ENCODE measurements at places on chromosomes 16 and 17.

- no peak for DNase-seq
These were observed 41.9 kb upstream of the NSRP1 start for GRCh38 chr17:30074730-30075129.

DNA sequence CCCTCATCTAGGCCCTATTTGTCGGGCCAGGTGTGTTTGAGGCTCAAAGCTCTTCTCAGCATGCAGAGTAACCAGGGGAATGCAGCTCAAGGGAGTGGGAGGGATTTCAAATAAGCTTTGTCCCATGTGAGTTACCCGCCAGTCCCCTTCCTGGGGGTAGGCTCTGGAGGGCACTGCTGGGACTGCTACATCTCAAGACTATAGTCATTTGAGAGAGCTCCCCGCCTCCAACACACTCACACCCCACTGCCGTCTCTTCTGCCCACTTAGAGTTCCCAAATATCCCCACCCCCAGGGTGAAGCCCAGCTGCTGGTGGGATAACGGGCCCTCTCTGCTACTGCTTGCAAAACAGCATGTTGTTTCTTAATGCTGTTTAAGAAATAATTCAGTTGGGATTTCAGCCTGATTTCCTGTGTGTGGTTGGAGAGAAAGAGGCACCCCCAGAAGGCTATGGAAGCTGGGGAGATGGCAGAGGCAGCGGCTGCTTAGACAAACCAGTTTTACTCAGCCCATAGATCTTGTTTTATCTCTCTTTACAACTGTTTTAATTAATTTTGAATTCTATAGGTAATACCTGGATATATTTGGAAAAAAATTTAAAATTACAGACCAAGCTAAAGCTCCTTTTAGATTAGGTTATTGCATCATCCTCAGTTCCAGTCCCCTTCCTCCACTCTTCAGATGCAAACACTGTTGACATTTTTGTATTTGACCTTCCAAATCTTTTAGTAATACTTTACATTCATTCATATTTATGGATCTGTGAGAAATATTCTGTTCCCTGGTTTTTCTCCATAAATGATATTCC lies 4.1 kb upstream of the MPO start:
- DNase-seq: no peak

- DNase-seq: no peak
These were observed 125.9 kb downstream of the OR1D5 start for GRCh38 chr17:2937331-2938003.

- no peak for DNase-seq
These were observed 124.9 kb upstream of the KCNJ16 start for GRCh38 chr17:69949973-69950695.

DNA sequence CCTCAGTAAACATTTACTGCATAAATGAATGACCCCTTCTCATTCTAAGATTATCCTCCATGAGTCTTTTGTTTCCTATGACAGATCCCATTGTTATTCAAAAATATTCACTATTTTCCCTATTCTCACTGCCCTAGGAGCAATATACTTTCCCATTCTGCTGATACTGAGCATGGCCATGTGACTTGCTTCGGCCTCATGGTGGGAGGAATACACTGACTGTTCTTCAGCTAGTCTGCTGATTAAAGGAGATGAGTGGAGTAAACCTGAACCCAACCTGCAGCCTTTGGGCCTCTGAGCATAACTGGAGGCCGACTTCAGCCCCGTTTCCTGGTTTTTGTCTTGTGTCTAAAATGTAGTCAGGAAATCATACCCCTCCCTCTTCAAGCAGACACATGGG lies 531.8 kb upstream of the SALL1 start:
- no peak for DNase-seq

DNA sequence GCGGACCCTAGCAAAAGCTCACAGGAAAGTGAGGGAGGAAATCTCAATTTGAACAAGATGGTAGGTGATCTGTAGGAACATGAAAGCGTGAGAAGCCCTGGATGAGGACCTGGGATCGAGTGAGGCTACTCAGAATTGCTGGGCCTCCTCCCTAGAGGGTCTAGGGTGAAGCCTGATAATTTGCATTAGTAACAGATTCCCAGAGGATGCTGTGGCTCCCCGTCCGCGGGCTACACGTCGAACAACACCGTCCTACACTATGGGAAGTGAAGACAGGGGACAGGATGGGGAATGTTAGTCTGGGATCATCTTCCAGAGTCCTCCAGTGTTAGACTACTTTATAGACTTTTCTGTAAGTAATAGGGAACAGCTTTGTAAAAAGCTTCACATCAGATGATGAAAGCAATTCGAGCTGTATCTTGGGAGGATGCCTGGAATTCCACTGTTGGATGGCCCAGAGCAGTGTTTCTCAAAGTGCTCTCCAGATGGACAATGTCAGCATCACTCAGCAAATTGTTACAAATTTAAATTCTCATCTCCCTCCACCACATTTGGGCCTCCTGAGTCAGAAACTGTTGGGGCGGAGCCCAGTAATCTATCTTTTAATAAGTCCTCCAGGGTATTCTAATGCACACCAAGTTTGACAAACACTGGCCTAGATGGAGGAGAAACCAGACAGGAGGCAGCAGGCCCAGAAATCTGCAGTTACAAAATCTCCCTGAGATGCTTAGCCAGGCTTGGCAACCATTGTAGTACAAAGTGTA lies 6.5 kb downstream of the FNDC8 start:
- DNase-seq: no peak

GRCh38 chr16:4837733-4838501 lies 9.2 kb downstream of the GLYR1 start:
- no peak for DNase-seq

DNA sequence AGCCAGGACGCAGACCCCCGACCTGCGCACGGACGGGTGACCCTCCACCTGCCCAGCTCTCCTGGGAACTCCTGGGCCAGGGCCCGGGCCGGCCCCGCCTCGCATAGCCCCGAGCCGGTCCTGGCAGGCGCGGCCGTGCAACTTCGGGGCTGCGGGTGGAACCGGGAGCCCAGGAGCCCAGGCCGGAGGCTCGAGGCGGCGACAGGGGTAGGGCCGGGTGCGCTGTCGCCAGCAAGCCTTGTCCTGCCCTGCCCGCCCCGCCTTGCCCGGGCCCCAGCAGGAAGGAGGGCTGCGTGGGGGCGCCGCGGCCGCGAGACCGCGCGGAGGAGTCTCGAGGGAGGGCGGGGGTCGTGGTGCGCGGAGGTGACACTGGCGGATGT lies 408 bp downstream of the LMF1 start:
- DNase-seq: no peak

GRCh38 chr16:19108409-19109287 lies 5.1 kb upstream of the ITPRIPL2 start:
- no peak for DNase-seq

GRCh38 chr17:39513309-39513708 lies 52.0 kb downstream of the CDK12 start:
- no peak for DNase-seq

DNA sequence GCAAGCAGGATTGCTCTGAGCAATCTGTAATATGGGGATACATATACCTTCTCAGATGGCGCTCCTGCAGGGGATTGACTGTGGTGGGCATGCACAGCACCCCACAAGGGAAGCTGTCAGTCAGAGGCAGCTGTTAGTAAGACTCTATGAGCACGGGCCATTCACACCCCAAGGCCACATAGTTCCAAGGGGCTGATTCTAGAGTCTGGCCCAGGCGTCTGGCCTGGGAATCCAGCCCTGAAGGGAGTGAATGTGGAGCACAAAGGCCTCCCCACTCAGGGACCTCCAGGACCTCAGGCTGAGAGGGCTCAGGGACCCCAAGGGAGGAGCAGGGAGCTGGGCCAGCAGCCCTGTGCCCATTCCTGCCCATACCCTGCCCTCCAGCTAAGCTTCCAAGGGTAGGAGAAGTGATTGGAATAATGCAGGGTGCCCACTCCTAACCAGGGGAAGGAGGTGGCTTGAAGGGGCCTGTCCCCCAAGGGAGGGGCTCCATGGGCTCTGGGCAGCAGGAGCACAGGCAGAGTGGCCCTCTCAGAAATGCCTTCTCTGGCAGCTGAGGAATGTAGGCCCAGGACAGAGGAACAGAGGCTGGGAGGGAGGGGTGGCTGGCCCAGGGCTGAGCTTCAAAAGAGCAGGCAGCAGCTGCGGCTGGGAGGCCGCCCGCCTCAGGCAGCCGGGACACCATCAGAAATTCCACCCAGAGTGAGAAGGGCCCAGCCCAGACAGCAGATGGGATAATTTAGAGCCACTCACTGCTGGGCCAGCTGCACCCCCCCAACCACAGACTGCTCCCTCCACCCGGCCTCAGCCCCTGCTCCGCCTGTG lies 48.9 kb upstream of the MRPS23 start:
- DNase-seq: no peak

GRCh38 chr17:42273474-42274252 lies 2.5 kb downstream of the STAT5B start:
- no peak for DNase-seq

DNA sequence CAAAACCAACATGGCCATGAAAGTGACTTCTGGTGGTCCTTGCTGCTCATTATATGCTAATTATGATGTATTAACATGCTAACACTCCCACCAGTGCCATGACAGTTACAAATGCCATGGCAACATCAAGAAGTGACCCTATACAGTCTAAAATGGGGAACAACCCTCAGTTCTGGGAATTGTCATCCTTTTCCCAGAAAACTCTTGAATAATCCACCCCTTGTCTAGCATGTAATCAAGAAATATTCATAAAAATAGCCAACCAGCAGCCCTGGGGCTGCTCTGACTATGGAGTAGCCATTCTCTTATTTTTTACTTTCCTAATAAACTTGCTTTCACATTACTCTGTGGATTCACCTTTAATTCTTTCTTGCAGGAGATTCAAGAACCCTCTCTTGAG lies 35.9 kb downstream of the DNAJA2 start:
- no peak for DNase-seq

DNA sequence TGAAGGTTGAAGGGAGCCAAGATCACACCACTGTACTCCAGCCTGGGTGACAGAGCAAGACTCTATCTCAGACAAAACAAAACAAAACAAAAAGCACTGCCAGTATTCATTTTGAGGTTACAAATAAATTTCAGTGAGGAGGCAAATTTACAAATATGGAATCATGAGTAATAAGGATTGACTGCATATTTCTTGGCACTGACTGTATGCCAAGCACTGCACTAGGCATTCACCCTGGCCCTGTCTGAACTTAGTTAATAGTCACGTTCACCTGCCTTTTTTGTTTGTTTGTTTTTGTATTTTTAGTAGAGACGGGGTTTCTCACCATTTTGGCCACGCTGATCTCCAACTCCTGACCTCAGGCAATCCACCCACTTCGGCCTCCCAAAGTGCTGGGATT lies 5.1 kb downstream of the LDAF1 start:
- DNase-seq: no peak

- no peak for DNase-seq
These were observed 32.4 kb downstream of the SMYD4 start for GRCh38 chr17:1797323-1797722.

- no peak for DNase-seq
These were observed 21.9 kb upstream of the NXPH3 start for GRCh38 chr17:49553676-49554335.

DNA sequence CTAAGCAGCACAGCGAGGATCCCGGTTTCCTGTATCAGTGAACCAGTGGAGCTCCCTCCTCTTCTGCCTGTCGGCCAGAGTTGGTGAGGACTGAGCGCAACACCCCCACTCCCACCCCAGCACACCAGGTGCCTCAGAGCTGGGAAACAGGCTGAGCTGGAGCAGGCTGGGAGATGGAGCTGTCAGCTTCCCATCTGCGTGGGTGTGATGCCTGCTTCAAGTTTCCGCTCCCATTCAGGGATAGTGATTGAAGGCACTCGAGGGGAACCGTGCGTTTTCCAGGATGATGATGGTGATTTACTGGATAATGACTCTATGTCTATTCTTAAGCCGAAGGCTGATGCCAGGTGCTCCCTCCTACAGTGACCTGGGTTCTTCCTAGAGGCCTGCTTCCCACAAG lies 144.5 kb downstream of the TMEM132E start:
- no peak for DNase-seq

- DNase-seq: no peak
These were observed 40.9 kb downstream of the LAT start for GRCh38 chr16:29025735-29026134.

DNA sequence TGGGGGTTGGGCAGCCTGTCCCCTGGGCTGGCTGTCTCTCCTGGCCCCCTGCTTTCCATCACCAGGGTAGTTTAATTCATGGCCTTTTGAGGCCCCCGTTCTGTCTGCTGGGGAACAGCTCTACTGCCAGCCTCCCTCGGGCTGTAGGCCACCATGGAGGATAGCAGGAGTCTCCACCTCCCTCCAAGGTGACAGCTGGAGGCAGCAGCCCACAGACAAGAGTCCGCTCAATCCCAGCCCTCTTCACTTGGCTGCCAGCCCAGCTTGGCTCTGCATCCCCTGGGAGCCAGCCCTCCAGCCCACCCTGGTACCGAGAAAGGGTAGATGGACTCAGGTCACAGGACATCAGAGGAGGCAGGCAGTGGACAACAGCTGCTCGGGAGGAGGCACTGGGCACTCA lies 194.6 kb upstream of the SDK2 start:
- no peak for DNase-seq

GRCh38 chr17:57988301-57989250 lies 522 bp upstream of the VEZF1 start:
- DNase-seq: no peak

GRCh38 chr16:12236589-12236988 lies 260.1 kb downstream of the SNX29 start:
- DNase-seq: no peak

GRCh38 chr17:7186241-7186640 lies 7.1 kb upstream of the ASGR1 start:
- no peak for DNase-seq

- DNase-seq: no peak
These were observed 10.7 kb downstream of the ZNF205 start for GRCh38 chr16:3122926-3123570.

- DNase-seq: no peak
These were observed 1.6 kb downstream of the ITGA2B start for GRCh38 chr17:44387804-44388203.

DNA sequence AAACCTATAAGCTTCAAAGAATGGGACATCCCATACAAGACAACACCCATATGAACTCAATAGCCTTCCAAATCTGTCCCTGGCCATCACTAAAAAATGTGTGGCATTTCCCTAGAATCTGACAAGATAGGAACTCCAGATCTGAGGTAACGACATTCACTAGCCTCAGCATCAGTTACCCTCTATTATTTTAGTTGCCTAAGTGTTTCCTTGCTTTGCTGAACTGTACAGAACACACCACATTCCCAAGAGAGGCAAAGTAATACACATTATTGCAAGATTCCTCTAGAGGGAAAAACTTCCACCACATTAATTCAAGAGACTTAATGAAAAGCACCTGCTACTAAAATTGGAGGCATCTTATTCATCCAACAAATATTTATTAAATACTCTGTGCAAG lies 5.0 kb downstream of the LSM12 start:
- DNase-seq: no peak

All from stimulated activated CD8-positive, alpha-beta memory T cell treated with anti-CD3 and anti-CD28 coated beads, Interleukin-4, amount 100 ng/mL, for 4 hours (primary cell).